ENCODE measurements at places on chromosomes 16 and 17.

GRCh38 chr17:44584443-44584842, 27.2 kb downstream of the FZD2 start:
- DNase-seq, result no peak

- no peak for DNase-seq
Observed at GRCh38 chr16:88477631-88478519, 24.8 kb downstream of the ZFPM1 start.

GRCh38 chr17:9798724-9799123, 7.3 kb upstream of the DHRS7C start:
- no peak for DNase-seq

DNA sequence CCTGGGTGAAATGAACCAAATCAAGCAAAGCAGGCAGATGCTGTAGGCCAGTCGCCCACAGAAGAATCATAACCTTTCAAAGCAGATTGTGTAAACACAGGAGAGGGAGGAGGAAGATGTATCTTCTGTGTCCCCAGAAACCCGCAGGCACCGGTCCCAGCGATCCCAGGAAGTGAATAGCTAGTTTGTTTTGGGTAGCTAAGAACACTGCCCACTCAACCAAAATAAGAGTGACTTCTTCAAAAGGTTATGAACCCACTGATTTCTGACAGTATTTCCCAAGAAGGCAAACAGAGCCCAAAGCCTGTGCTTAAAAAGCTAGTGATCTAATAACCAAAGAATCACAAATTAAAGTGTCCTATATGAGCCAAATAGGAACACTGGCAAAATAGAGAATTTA, 67.8 kb downstream of the GRIN2A start:
- no peak for DNase-seq

- DNase-seq, result no peak
Observed at GRCh38 chr16:75073545-75074303, 42.9 kb downstream of the LDHD start.

- no peak for DNase-seq
Observed at GRCh38 chr17:41580687-41581365, 5.9 kb downstream of the KRT14 start.

DNA sequence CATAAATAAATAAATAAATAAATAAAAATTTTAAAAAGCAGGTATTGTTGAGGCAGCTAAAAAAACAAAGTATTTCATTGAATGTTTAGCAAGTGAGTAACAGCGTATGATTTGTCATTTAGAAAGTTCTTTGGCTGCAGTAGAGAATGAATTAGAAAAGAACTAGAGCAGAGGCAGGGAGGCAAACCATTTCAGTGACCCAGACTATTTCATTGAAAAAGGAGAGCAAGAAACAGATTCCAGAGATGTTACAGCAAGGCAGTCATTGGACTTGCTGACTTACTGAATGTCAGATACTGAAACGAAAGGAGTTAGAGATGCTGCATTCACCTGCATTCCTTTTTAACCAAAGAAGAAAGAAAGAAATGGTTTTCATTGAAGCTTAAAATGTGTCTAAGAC, 105.5 kb upstream of the HLF start:
- DNase-seq, result no peak

- DNase-seq, result no peak
Observed at GRCh38 chr17:60135951-60136666, 13.7 kb upstream of the CA4 start.

DNA sequence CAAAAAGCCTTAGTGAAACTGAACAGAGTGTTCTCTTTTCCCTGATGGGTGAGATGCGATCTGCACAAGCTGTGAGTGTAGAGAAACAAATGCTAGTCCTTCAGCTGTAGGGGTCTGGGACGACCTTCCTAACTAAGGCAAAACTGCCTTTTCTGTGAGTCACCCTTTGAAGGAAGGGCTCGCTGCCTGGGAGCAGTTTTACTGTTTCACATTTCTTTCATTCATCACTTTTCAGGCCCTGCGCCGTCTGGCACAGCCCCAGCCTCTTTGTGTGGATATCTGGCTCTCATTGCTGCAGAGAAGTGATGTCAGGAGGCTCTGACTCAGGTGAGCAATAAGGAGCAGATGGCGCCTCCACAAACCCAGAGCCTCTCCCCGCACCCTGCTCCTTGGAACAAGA, 57.4 kb downstream of the HS3ST3A1 start:
- DNase-seq, result no peak
